SW 1271 (cell line): ENCODE measurements at places on chromosomes 2 and 18.

- DNase-seq: no peak
These were observed 54.9 kb downstream of the THUMPD2 start for GRCh38 chr2:39723946-39724827.

GRCh38 chr18:61149786-61150185 lies 183.4 kb upstream of the CDH20 start:
- no peak for DNase-seq

- DNase-seq: no peak
These were observed 38.4 kb downstream of the EIF4E2 start for GRCh38 chr2:232588680-232589585.

GRCh38 chr18:10057894-10058791 lies 144.3 kb downstream of the VAPA start:
- no peak for DNase-seq

- no peak for DNase-seq
These were observed 706 bp downstream of the AGPS start for GRCh38 chr2:177393203-177393755.

DNA sequence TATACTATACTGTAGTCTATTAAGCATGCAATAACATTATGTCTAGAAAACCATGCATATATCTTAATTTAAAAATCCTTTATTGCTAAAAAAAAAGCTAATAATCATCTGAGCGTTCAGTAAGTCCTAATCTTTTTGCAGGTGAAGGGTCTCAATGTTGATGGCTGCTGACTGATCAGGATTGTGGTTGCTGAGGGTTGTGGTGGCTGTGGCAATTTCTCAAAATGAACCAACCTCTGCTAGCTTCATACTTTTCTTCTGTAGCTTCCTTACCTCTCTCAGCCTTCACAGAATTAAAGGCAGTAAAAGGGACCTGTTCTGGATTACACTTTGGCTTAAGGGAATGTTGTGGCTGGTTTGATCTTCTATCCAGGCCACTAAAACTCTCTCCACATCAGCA lies 235.8 kb downstream of the NBAS start:
- no peak for DNase-seq

- no peak for DNase-seq
These were observed 319 bp downstream of the ZSCAN30 start for GRCh38 chr18:35289727-35290093.

- DNase-seq: no peak
These were observed 22.6 kb upstream of the ALLC start for GRCh38 chr2:3635171-3635974.

DNA sequence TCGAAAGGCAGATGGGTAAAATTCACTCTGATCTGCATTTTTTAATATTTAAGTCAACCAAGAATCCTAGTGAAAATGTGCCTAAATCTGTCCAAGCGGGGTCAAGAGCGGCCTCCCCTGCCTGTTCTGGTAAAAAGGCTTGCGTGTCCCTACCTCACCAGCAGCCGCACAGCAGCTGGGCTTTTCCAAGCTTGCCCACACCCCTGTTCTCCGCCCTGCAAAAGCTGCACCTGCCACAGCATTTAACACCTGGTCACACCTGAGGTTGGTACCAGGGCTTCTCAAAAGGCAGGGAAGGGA lies 25.8 kb upstream of the TMEM182 start:
- no peak for DNase-seq

DNA sequence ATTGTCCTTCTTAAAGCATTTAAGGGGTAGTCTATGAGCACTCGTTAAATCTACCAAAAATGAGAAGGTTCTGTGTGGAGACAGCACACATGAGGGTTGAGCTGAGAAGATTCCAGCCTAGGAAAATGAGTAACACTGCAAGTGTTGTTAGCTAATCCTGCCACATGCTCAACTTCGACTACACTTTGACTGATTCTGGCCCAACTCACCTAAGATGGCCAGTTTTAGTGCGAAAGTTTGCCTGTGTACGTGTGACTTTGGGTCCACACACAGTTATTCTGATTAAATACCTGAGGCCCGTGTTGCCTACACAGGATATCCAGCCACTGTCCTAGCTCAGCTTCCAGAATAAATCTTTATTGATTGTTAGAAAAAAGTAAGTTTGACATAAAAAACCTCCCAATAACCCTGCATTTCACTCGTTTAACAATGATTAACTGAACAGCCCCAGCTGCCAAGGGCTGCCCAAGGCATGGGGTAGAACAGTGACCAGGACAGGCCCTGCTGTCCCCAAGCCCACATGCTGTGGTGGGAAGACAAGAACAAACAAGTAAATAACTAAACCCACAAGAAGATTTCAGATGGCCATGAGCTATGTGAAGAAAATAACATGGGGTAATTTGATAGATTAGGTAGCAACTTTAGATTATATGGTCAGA lies 14.7 kb upstream of the CERS6 start:
- no peak for DNase-seq

- DNase-seq: no peak
These were observed 100.9 kb upstream of the MAP3K20 start for GRCh38 chr2:172974762-172975161.

DNA sequence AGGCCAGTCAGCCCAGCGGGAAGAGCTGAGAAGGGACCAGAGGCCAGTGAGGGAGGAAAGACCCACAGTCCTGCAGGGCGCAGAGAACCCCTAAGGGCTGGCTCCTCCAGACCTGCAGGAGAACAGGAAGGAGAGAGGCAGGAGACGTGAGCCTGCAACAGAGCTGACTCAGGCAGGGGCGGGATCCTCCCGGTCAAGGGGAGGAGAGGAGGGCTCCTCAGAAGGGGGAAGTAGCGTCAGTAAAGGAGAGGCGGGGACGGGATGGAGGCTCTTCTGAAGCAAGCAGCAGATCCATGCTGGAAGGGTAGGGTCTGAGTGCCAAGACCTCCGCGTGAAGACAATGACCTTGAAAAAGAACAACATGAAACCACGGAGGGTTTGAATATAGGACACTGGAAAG lies 50.8 kb downstream of the TRABD2A start:
- no peak for DNase-seq

DNA sequence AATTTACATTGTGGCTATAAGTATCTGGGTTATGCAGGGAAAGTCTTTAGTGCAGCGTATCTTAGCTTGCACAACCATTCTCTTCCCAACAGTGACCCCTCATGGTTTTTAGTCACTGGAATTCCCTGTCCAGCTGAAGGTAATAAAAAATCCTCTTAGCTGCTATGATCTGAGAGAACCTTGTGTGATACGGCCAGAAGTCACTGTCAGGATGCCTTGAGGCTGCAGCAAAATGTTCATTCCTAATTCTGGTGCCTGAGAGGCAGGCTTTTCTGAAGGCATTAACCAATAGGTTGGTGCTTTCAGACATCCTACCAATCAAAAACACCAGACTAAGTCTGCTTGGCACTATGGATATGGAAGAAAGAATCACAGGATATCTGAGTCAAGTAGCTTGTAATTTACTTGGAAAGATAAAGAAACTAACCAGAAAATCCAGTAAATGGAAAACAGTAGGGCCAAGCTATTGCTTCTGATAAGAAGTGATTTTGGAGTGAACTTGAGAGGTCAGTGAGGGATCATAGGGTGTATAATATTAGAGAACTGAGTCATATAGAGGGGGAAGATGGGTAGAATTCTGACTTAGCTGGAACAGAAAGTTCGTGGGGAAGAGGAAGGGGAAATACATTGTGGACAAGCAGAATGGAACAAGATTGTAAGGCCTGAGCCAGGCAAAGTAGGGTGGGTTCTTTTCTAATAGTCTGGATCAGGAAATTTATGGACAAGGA lies 89.0 kb upstream of the SLC14A2 start:
- no peak for DNase-seq

- peak; percentile 8 for DNase-seq
These were observed 17.0 kb upstream of the CIDEA start for GRCh38 chr18:12236934-12237832.

- DNase-seq: no peak
These were observed 75.5 kb upstream of the TXNDC2 start for GRCh38 chr18:9810299-9810698.

- DNase-seq: no peak
These were observed 50.6 kb upstream of the EML6 start for GRCh38 chr2:54672590-54673456.

DNA sequence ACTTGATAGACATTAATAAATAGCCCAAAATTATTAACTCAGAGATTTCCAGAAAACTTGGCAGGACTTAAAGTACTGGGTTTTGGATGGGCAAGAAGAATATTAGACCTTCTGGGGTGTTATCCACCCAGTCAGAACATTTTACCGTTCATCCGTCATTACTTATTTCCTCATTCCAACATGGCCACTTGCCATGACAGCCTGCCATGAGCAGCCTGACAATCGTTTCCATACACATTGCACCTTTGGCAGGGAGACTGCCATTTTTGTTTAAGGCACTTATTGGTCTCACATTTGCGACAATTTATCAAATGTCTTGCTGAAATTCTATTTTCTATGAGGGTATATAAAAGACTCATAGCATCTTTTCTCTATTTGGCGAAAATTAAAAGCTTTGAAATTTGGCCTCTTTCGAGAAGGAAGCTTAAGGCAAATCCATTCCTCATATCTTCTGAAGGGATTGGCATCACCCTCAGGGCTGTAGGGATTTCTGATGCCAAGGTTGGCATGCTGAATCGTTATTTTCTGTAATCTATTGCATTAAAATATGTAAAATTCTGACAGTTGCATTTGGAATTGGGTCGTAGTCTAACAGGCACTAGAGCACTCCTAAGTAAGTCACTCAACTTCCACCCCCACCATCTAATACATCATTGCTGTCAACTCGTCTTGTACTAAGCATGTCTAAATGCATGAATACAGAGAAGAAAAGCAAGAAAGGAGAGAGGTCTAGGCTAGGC lies 406.3 kb upstream of the PIK3C3 start:
- no peak for DNase-seq

- DNase-seq: peak; percentile 79
These were observed 85.3 kb downstream of the CDC42EP3 start for GRCh38 chr2:37585982-37586621.

GRCh38 chr2:4628998-4629501 lies 925.7 kb downstream of the DCDC2C start:
- DNase-seq: no peak
